Activated CD8-positive, alpha-beta memory T cell treated with anti-CD3 and anti-CD28 coated beads, Interleukin-2, amount 50 U/mL, for 48 hours (primary cell): ENCODE measurements at places on chromosomes 12 and 14.

DNA sequence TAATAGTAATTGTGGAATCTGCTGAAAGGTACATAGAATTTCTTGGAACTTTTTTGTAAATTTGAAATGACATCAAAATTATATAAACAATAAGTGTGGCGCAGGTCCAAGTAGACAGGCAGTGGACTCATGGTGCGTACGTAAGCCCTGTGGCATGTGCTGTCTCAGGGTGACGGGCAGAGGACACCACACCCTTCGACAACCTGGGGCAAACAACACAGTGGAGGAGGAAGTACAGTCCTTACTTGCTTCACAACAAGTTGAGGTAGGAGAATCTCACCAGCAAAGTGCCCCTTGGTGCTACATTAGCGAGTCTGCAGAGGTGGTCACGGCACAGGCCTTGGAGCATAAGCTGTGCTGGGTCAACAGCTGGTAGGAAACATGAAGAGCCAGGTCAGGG is 180.9 kb downstream of the AEBP2 start:
- DNase-seq, result no peak

DNA sequence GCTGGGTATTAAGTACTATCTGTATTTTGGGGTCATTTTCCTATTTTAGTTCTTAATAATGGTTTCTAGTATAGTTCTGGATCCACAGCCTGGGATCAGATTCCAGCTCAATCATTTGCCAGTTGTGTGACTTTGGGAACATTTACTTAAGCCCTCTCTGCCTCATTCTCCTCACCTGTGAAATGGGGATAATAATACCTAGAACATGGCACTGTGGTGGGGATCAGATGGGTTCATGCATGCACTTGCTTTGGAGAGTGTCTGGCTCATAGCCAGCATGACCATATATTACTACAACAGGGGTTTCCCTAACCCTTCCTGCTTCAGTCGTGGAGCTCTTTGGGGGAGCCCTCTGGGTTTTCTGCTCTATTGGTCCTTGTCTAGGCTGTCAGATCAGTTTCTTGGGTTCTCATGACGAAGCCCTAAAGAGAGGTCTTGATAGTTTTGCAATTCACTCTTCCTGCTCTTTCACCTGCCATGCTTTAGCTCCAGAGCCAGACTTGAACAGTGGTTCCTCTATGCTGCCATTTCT is 34.1 kb upstream of the SMOC1 start:
- no peak for DNase-seq

DNA sequence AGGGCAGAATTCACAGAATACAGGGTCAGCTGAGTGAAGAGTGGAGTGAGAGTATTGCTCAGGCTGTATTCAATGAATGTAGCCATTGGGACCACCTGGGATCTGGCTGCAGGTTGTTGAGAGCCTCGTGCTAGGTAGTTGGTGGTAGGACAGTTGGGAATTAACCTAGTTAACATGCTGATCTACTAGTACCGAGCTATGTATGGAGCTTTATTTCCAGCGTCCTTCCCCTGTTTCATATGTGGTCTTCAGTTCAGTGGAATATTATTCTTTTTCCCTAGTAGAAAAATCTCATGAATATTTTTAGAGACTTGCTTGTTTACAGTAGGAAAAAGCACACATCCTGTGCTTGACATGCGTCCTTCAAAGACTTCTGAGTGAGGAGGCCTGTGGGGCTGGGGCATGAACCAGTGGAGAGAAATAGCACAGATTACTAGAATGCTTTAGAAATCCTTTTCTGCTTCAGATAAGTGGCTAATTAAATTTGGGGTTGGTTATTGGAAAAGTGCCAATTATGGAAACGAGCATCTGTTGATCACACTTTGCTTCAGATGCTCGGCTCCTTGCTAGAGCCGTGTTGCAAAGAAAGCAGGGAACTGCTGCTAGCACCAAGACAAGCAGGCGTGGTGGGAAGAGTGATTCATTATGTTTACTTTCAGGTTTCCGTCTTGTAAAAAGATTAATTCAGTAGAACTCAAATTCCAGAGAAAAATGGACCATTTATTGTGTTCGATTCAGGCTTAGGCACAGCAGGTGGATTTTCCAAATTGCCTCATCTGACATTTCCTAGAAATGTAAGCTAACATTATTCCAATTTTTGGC is 53.6 kb downstream of the ARF6 start:
- DNase-seq, result no peak

DNA sequence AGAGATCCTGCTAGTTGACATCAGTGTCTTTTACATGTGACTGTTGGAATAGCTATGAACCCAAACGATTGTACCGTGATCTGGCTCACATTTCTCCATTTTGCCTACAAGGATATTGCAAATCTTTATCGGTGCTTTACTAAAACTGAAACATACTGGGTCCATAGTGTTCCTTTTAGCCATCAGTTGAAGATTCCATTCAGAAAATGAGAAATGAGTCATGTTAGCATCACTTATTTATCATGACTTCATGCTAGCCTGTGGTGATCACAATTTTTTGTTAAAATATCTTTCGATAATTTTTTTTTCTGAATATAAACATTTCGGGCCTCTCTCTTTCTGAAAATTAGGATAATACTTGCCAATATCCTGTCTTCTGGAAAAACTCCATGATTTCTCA is 210.3 kb downstream of the EGLN3 start:
- no peak for DNase-seq

- no peak for DNase-seq
Measured at GRCh38 chr14:100832311-100832960, 6.5 kb downstream of the MEG3 start.
